HCEC 1CT (cell line): ENCODE measurements at places on chromosomes 3 and 15.

GRCh38 chr15:98442379-98442833 is 205.9 kb upstream of the IGF1R start:
- DNase-seq, result peak; percentile 70

DNA sequence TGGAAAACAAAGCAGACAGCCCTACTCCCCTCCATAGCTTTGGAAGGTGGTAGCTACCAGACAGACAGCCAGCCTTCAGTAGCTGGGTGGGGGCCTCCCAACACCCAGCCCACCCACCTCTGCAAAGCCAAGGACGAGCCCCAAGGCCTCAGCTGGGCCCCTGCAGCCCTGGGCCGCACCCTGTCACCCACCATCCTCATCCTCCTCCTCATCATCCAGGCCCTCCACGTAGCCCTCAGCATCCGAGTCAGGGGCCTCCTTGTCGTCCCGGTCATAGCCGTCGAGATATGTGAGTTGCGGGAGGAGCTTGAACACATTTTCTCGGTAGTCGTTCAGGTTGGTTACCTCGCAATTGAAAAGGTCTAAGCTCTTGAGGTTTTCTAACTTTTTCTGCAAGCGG is 36.5 kb downstream of the ANP32A start:
- no peak for DNase-seq

DNA sequence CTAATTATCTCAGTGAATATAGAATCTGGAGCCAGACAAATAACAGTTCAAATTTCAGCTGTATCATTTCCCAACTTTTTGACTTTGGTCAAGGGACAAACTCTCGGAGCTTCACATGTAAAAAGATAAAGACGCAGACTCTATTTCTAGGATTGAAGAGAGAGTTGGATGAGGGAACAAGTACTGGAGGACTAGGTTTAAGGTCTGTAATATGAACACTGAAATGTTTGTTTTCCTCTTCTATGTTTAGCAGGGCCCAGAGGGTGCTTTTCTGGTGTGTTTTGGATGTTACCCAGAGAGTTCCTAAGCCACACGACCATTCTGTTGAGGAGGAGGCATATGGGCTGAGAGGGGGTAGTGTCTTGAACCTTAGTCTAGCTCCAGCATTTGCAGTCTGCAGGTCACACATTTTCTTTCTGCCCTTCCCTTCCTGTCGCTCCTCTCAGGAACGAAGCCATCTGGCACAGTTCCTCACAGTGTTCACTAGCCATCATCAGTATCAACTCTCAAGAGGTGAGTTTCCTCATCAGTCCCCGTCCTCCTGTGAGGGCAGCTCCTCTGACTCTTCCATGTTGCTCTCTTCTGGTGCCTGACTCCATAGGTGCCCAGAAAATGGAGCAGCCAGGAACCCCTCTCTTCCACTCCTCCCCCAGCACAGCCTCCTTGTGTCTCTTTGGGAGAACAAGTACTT is 250.1 kb downstream of the SQOR start:
- DNase-seq, result no peak

GRCh38 chr15:71203586-71204474 is 88.6 kb downstream of the THSD4 start:
- no peak for DNase-seq

DNA sequence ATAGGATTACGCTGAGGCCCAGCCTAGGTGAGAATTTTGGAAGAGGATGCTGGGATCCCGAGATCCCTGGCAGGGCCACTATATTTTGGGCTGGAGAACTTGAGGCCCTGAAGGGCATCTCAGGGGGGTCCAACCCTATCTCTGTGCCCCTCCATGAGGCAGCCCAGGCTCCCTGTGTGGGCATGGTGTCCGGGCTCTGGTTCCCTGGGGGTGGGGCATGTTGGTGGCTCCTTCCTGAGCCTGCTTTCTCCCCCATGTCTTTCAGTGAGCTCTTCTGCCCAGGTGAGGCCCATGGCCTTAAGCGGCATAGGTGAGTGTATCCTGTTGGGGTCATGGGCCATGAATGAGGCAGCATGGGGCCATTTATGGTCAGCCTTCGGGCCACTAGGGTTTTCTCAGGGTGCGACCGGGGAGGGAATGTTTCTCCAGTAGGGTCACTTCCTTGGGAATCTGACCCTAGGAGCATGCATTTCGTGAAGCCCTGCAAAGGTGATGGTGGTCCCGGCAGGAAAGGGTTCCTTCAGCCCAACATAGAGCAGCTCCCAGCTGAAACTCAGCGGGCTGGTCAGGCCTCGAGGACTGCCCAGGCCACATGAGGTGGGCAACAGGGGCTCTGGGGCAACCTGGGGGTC is 191.3 kb downstream of the UBE3A start:
- DNase-seq, result no peak

GRCh38 chr3:174955513-174956016 is 96.4 kb downstream of the NAALADL2 start:
- DNase-seq, result peak; percentile 64

GRCh38 chr3:184298759-184299487 is at the start of gene PSMD2:
Gene PSMD2 (plus strand): TSS chr3:184299241. CDS start chr3:184299267, 26 bp downstream.
- DNase-seq, result peak; percentile 93

DNA sequence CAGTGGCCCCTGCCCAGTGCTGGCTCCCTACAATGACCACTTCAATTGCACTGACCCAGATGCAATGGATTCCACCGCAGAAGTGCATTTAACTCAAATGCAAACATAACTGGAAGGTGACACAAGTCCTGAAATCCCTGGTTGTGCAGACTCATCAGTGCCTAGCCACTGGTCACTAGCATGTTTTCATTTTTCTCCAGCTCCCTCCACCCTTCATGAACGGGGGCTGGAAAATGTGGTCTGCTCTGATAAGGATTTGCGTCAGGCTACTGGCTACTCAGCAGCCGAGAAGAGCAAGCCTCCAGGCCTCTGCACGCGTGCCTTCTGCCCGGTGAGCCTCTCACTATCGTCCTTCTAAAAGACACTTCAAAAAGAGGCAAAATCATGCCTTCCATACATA is 27.4 kb upstream of the FURIN start:
- no peak for DNase-seq

- no peak for DNase-seq
Measured at GRCh38 chr3:150385296-150386242, 22.5 kb upstream of the TSC22D2 start.

DNA sequence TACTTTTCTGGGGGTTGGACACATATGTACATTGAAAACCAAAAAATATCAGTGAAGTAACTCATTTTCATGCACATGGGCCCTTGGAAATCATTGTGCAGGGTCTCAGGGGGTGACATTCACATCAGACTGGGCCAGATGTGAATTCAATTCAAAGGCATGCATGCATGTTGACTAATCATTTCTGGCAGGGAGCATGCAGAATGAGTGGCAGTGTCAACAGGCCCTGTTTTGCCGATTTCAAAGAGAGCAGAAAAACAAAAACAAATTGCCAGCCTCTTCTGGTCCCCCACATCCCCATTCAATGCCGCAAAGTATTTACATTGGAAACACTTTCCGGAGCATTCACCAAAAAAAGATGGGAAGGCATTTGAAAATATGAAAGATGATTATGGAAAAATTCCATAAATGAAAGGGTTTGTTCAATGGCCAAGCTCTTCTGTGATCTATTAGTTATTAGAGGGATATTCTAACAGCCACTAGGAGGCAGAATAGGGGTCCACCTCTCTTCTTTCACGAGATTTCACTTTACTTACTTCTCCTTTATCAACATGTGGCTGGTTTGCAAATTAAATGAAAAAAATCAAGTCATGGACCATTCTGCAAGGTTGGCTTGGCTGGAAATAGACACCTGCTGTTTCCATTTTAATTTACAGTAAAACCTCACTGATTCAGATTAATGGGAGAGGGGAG is 119.9 kb upstream of the FEZF2 start:
- DNase-seq, result peak; percentile 2

DNA sequence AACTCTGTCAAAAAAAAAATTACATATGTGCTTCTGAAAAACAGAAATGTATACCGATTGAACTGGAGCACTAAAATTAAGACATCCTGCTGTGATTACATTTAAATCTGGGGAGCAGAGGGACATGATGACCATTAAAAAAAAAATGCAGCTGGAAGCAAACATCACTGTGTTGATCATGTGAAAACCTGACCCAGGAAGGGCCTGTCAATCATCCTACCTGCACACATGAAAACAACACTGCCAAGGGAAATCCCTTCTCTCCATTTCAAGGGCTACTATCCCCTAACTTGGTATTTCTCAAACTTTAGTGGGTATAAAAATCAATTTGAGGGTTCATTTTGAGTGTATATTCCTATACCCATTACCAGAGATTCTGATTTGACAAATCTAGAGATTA is 719.9 kb upstream of the CBLB start:
- DNase-seq, result no peak

DNA sequence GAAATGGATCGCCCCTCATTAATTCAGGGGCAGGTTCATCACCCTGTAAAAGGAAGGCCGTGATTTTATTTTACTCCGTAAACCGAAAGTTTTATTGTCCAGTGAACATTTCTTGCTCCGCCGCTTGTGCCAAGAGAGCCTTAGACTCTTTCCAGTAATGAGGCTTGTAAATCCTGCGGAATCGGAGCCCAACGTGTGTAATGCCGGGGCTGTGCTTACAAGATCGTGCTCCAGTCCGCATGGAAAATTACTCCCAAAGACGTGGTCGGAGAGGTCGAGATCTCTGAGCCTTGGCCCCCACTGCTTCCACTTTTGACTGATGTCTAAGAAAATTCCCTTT is 649 bp upstream of the PLOD2 start:
- DNase-seq, result peak; percentile 72

GRCh38 chr3:23277688-23278087 is 74.6 kb downstream of the UBE2E2 start:
- no peak for DNase-seq

DNA sequence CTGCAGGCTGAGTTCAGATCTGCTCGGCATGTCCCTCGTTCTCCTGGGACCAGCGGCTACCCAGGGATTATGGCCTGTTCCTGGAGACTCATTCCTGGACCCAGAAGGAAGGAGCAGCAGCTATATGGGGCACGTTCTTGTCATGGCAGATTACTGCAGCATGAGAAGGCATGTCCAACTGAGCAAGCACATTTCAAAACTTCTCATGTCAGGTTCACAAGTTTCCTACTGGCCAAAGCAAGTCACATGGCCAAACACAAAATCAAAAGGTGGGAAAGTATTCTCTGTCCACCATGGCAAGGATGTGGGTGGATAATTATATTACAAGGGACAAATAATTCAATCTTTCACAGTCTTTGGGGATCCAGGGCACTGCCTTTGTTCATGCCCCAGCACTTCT is 71.9 kb upstream of the C15orf39 start:
- no peak for DNase-seq

GRCh38 chr3:62662677-62663076 is 212.5 kb downstream of the CADPS start:
- no peak for DNase-seq

- peak; percentile 9 for DNase-seq
Measured at GRCh38 chr3:62229908-62230307, 143.4 kb downstream of the FEZF2 start.

DNA sequence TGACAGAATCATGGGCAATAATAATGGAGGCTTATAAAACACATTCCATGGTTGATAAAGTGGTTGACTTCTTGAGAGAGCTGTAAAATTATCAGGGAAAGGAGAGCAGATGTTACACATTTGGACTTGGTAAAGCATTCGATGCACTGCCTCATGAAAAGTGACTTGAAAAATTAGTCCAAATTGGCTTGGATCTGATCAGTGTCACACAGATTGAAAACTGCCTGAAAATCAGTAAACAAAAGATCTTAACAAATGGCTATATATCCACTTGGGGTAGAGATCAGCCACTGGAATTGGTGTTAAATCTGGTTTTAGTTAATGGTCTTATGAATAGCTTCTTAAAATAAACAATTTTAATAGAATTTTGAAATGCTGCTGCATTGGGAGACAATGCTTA is 20.3 kb downstream of the SHOX2 start:
- DNase-seq, result no peak

- DNase-seq, result peak; percentile 97
Measured at GRCh38 chr3:58383904-58384303, 49.7 kb downstream of the PDHB start.

GRCh38 chr3:120567370-120568201 is 28.6 kb upstream of the NDUFB4 start:
- peak; percentile 62 for DNase-seq

- no peak for DNase-seq
Measured at GRCh38 chr3:48470286-48470685, 23.7 kb downstream of the ATRIP start.

DNA sequence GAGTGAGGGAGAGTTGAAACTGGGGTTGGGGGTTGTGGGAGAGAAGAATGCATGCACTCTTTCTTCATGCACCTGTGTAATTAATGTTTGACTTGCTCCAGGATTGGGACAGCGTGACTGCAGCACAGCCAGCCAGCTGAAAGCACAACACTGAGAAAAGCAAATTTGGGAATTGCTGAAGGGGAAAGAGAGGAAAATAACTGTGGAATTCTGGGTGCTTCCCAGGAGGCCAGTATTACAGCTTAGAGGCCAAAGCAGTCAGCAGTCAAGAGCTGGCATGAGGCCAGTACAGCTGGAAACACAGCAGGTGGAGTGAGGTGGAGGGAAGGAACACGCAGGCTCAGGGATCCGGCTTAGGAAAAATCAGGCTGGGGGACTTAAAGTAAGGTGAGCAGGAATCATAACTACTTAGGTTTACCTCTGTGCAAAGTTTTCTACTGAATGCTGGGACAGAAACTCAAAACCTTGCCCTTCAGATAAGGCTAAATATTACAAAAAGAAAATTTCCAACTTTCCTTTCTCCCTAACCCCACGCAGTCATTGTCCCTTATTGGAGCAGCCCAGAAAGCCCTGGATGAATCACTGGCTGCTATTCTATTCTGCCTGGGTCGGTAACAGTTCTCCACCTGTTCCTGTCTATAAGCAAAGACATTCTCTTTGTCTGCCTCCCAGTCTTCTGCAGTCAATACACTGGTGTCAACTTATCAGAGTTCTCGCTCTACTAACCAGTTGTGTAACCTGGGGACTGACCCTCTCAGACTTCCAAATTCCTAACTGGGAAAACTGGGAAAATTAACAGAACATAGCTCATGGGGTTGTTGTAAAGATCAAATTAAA is 167.2 kb downstream of the MAGI1 start:
- no peak for DNase-seq

- DNase-seq, result no peak
Measured at GRCh38 chr15:99450896-99451358, 114.9 kb upstream of the MEF2A start.

GRCh38 chr15:100314809-100315400 is 26.9 kb downstream of the ADAMTS17 start:
- no peak for DNase-seq

DNA sequence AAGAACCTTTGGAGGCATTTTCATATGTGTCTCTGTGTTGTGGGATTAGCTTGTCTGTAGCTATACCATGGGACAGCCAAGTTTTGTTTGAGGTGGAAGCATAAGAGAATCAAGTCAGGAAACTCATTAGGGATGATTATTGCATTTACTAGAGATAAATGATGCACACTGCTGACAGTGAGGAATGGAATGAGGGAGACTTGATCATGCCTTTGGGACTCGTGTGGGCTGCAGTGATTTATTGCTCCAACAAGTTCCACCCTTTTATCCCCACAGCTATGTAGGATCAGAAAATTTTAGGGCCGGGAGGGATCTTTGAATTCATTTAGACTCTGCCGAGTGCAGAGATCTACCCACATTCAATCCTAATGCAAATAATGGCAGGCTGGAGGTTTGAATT is 16.3 kb downstream of the ZNF385D start:
- DNase-seq, result no peak

GRCh38 chr15:79122391-79122790 is 31.8 kb upstream of the RASGRF1 start:
- no peak for DNase-seq
